ENCODE measurements at places on chromosomes 3 and 15.

GRCh38 chr3:17081520-17081919 is 196.8 kb downstream of the PLCL2 start:
- DNase-seq: no peak

DNA sequence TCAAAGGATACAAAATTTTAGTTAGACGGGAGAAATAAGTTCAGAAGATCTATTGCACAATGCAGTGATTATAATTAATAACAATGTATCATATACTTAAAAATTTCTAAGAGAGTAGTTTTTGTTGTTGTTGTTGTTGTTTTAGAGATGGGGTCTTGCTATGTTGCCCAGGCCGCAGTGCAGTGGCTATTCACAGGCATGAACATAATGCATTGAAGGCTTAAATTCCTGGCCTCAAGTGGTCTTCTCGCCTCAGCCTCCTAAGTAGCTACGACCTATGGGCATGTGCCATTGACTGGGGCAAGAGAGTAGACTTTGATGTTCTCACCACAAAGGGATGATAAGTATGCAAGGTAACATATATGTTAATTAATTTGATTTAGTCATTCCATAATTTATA is 7.5 kb downstream of the STRIT1 start:
- DNase-seq: no peak

DNA sequence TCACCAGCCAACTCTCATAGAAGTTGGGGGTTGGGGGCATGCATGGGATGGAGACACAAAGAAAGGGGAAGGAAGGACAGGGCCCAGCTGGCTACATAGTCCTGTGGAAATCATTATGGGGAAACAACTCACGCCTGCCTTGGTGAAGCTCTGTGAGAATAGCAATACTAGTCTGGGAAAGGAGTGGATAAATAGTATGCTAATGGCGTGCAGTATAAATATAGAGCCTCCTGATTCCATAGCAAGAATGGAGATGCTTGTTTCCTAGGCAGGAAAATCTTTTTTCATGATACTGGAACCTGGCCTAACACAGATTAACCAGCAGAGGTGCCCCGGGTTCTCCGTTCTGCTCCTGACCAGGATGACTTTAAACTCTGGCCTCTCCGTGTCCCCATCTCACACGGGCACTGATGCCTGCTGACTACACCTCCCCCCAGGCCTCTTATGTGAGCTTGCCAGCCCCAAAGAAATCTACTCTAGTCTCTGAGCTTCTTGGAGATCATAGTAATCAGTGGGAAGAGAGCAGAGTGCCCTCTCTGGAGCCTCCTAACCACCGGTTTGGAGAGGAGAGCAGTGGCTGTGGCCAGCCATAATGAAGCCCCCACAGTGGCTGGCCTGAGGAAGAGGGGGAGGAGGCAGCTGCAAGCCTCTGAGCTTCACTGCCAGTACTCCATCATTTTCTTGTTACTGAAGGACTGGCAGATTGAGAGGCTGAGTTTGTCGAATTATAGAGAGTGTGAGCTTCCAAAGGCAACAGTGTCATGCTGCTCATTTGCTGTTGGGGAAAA is 355.0 kb upstream of the SEMA6D start:
- DNase-seq: no peak

- no peak for DNase-seq
These were observed 177.6 kb upstream of the BCL6 start for GRCh38 chr3:187922704-187923416.
